ENCODE measurements at places on chromosomes 12 and 14.
A peak's percentile ranks its signal among the peaks of the same experiment; 100 is the strongest.

DNA sequence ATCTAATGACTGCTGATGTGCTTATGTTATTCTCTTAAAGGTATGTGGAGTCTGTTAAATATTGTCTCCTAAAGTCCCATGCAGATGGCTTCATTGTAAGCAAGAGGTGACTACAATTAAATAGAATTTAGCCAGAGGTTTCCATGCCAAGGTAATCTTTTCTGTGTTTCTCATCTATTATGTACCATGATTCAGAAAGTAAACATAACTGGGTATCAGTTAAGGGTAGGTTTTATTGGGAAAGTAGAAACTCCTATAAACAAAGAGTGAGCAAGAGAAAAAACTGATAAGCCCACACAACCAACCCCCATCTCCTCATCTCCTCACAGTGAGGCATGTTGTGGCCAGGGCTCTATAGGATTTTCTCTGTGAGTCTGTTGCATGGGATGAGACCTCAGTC lies 611.7 kb downstream of the SNAPC1 start:
- no peak for DNase-seq

DNA sequence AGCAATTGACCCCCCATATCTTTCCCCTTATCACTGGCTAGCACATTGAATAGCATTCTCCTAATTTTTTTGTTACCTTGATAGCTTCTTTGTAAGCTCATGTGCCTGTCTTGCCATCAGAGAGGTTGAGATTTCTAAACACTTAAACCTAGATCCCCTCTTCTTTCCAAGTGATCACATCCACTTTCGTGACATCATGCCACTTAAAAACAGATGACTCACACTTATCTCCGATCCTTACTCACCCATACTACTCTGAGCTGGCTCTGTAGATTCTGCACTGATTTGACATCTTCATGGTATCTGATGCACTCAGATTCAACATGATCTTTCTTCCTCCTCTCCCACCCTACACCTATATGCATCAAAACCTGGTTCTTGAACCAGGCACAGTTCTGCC lies 10.5 kb downstream of the GPR137C start:
- no peak for DNase-seq

DNA sequence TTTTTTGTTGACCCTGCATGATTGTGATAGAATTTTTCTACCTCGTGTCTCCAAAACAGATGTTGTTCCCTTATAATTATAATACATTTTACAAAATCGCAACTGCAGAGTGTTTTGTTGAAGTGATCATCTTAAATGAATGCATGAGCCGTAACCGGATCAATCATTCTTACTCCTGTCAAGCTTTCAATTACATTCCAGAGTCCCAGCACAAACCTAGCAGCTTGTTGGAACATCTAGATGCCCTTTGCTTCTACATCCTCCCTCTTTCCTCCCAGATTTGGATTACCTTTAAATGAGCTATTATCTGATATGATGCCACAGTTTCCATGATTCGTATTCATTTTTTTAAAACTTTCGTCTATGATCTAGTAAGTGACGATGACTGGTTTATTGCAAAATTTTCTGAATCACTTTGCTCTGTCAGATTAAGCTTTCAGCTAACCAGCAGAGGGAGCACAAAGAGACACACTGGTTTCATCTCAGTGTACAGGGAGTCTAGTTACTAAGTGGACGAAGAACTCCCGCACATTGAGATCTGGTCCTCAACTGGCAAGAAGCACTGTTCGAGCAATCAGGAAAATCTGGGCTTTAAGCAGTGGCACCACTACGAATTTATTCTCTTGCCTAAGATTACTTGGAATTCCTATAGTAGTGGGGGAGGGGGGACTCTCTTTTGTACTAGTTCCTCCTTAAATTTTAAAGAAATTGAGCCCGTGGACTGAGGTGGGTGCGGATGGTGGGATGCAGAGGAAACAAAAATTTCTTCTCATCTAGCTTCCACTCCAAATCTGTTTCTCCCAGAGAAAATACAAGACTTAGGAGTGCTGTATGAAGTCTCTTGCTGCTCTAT lies 40.9 kb downstream of the TSHR start:
- DNase-seq: peak; percentile 40

DNA sequence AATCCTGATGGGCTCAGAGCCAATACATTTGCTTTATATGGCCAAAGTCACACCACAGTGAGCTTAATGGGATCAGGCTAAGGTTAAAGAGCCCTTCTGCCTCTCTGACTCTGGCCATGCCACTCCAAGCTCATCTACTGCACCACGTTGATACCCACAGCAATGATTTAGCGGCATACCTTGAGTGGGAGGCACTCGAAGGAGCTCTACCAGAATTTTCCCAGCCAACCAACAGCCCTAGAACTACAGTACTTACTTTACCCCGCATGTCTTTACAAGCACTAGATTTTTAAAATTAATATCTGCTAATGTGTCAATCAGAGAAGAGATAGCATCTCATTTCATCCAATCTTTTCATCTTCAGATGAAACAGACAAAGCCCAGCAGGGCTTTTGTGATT lies 300.5 kb downstream of the GRIN2B start:
- no peak for DNase-seq

DNA sequence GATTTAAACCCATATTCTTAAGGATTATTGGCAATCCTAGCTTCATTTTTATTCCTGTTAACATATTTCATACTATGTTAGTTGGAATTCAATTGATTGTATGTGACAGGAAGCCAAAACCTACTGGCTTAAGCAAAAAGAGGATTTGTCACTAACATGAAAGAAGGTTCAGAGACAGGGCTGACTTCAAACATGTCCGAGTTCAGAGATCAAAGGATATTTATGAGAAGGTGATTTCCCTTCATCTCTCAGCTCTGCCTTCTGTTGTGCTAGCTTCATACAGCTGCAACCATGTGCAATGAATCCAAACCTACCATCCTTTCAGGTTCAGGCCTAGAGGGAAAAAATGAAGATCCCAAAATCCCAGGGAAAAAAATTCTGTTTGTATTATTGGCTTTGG lies 349.7 kb downstream of the ATP23 start:
- no peak for DNase-seq

GRCh38 chr14:30889244-30889594 lies 14.9 kb downstream of the COCH start:
- no peak for DNase-seq

- no peak for DNase-seq
These were observed 22.1 kb upstream of the SYCP3 start for GRCh38 chr12:101761350-101761749.

DNA sequence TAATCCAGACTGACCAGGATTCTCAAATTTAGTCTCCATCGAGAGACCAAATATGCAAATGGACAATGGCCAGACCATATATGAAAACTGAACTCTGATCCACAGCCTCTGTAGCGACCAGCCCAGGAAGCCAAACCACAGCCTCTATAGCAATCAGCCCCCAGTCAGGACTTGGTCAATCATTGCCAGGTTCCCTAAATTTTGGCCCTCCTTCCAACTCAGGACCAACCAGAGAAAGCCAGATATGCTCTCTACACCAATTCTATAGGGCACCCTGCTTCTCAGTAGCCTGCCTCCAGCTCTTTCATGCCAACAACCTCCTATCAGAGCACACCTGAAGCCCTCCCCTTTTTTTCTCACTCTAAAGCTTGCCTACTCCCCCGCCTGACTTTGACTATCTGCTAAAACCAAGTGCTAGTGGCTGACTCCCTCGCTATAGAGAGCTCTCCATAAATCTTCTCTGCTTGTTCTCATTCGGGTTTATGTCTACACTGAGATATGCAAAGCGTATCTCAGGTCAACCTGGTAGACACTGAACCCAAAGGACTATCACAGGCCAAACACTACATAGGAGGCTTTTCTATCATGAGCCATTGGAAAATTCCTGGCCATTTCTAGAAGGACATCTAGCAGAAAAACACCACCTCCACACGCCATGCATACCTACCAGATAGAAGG lies 110.5 kb upstream of the FUT8 start:
- DNase-seq: no peak

GRCh38 chr14:100774164-100774537 lies 47.5 kb downstream of the DLK1 start:
- DNase-seq: no peak

- no peak for DNase-seq
These were observed 155.2 kb upstream of the AVPR1A start for GRCh38 chr12:63305901-63306875.

- DNase-seq: no peak
These were observed 44.7 kb upstream of the SINHCAF start for GRCh38 chr12:31370531-31371255.
